ENCODE measurements at places on chromosomes 4 and X.
A peak's percentile ranks its signal among the peaks of the same experiment; 100 is the strongest.

- DNase-seq: no peak
Observed at GRCh38 chrX:148610328-148610698, 109.9 kb downstream of the AFF2 start.

- DNase-seq: no peak
Observed at GRCh38 chr4:152211936-152212653, 323.8 kb downstream of the FBXW7 start.

DNA sequence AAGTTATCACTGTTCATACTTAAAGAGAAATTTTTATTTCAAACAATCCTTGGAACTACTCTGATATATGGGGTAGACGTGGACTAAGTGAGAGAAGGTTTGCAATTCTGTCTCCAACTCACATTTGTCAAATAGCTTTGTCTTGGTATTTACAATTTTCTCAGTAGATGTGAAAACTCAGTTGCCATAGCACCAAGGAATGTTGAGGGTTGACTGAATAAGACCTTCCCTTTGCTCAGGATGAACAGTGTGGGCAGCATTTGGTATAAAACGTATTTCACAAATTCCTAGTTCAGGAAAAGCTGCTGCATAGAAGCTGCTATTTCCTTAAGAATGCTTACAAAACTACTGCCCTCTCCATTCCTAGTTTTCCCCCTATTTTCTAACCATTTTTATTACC is 399.5 kb downstream of the NKX6-1 start:
- no peak for DNase-seq

DNA sequence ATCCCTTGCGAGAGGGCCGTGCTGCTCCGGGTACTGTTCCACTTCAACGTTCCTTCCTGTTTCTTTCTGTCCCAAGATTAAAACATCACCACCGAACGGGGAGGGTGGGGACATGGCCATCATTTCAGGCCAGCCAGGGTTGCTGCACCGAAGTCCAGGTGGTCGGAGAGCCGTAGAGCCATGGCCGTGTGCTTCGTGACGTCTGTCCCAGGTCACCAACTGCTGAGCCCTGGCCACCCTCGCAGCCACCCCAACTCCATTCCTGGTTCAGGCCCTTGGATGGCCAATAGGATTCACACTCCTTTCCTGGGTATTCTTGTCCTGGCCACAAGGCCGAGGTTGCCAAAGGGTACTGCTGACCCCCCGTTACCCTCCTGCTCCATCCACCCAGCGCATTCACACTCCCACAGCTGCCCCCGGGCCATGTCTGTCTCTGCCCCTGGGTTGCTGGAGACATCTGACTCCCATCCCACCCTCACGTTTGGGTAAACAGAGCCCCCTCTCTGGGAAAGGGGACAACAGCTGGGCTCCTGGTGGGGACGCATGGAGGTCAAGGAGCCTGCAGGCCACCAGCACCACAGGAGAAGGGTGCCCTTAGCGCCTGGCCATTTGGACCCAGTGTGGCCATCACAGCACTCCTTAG is 103.2 kb downstream of the HMX1 start:
- DNase-seq: no peak

DNA sequence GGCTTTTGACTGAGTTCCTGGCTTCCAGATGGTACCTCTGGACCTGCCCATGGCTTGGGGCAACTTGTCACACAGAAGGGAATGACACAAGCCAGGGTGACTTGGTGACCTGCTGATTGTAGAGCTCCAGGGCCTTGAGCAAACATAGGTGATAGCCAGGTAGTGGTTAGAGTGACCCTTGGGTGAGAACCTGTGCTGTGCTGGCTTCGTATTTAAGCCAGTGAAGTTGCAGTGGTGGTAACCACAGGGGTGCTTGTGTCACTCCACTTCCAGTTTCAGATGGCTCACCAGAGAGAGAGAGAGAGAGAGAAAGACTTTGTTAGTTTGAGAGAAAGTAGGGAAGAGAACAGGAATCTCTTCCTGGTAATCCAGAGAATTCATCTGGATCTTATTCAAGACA is 471.6 kb downstream of the ZIC3 start:
- DNase-seq: no peak

GRCh38 chrX:112380541-112381278 is 298.1 kb upstream of the TRPC5 start:
- DNase-seq: no peak

DNA sequence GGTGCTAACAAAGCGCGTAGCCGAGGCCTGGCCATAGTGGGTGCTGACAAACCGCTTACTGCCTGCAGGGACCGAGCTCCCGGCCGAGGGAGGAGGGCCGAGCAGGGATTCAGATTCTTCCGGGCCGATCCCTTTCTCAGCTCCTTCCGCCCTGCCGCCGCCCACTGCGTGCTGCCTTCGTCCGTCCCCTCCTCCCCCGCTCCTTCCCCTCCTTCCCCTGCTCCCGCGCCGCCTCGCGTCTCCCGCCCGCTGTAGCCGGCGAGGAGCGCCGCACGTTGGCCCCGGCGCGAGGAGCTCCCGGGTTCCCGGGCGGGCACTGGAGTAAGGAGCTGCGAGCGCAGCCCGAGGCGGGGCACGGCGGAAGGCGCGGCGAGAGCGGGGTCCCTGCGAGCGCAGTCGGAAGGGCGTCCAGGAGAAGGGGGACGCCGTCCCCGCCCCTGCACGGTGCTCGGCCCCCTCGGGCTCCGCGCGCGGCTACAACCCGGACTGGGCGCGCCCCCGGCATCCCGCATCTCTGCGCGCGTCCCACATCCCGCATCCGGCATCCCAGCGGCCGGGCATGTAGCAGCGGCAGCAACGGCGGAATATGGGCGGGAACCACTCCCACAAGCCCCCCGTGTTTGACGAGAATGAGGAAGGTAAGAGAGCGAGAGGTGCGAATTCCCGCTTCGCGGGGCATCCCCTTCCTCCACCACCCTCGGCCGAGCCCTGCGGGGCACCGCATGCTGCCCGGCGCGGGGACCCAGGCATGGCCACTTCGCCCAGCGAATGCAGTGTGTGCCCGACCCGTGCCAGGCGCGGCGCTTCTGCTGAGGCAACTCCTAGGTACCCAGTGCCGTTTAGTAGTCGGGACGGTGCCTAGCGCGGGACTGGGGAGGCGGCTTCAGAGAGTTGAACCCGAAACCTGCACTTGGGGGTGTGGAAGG is at the start of gene STK32B:
TSS of gene STK32B (plus strand) at position 203 of the 926 bp plus-strand sequence.
- DNase-seq: peak; percentile 33

GRCh38 chr4:154086247-154086646 is 297.4 kb upstream of the SFRP2 start:
- peak; percentile 51 for DNase-seq

GRCh38 chr4:100369871-100370270 is 148.0 kb downstream of the EMCN start:
- no peak for DNase-seq

- DNase-seq: no peak
Observed at GRCh38 chr4:71460371-71460770, 121.6 kb downstream of the SLC4A4 start.

- no peak for DNase-seq
Observed at GRCh38 chr4:31538877-31539276, 818.7 kb downstream of the PCDH7 start.

- no peak for DNase-seq
Observed at GRCh38 chrX:129565046-129565650, 25.1 kb downstream of the OCRL start.

DNA sequence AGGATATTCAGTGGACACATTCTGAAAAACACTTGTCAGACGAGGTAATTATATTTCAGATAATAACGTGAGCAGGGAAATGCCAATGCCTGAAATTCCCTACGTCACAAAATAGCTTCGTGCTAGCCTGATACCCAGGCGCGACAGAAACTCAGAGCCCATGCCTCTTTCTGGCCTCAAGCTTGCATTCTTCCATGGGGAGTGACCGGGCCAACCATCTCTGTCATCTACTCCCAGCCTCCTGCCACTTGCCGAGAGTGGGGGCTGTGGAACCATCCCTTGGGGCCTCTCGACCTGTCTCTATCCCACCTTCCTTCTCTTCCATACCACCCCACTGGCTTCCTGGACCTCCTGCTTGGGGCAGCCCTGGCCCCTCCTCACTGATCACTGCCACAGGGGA is 34.5 kb upstream of the CDKN2AIP start:
- DNase-seq: no peak

Measured in RCC 7860 (cell line).